Osteocyte (in vitro differentiated cells): ENCODE measurements at places on chromosomes 16 and 17. TPM values are rescaled to one million over a fixed set of nuclear protein-coding genes. Genes with fewer than 3 reads are reported as not detected.
A peak's percentile ranks its signal among the peaks of the same experiment; 100 is the strongest.

- no peaks in the 10 kb centered on the region for H3K27me3 ChIP-seq
- H3K4me1 ChIP-seq, result peaks cover 19% of the 10 kb centered on the region
- H3K4me3 ChIP-seq, result no peak overlapping the region
- no peak for DNase-seq
- H3K36me3 ChIP-seq, result no peaks in the 10 kb centered on the region
Observed at GRCh38 chr16:53988136-53988535, 284.2 kb downstream of the FTO start.

Gene MYH1
- not detected in 2 replicates for total RNA-seq

Gene ADGRG3
- total RNA-seq, result not detected in 2 replicates

Gene PRSS22
- total RNA-seq, result not detected in 2 replicates

DNA sequence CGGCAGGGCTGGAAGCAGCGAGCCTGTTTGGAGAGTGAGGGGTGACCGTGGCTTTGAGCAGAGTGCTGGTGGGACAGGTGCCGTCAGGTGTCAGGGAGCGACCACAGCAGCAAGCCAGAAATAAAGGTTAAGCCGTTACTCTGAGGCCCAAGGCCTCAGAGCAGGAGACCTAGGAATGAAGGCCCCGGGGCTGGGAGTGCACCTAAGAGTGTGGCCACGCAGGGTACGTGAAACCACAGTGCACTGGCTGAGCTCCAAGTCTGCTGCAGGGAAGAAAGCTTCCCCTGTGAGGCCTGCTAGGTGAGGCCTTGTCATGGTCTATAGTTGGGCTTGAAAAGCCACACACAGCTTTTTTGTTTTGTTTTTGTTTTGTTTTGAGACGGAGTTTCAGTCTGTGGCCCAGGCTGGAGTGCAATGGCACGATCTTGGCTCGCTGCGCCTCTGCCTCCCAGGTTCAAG lies 8.7 kb downstream of the CLUAP1 start:
- no peak overlapping the region for H3K27ac ChIP-seq
- H3K4me3 ChIP-seq, result no peak overlapping the region
- no peak for DNase-seq
- H3K4me1 ChIP-seq, result no peaks in the 10 kb centered on the region

Gene UMOD
- total RNA-seq, result not detected in 2 replicates

GRCh38 chr17:42000413-42001133 lies 16.7 kb downstream of the DNAJC7 start:
- H3K36me3 ChIP-seq, result peaks cover 19% of the 10 kb centered on the region
- DNase-seq, result no peak
- H3K27me3 ChIP-seq, result no peaks in the 10 kb centered on the region

GRCh38 chr17:72152387-72152929 lies 31.6 kb downstream of the SOX9 start:
- H3K27ac ChIP-seq, result no peak overlapping the region
- no peak overlapping the region for H3K4me3 ChIP-seq
- H3K27me3 ChIP-seq, result peaks cover 18% of the 10 kb centered on the region
- H3K36me3 ChIP-seq, result no peaks in the 10 kb centered on the region

Gene SLC13A2
- total RNA-seq, result not detected in 2 replicates

GRCh38 chr16:89044418-89045180 lies 49.1 kb upstream of the ACSF3 start:
- H3K36me3 ChIP-seq, result no peaks in the 10 kb centered on the region
- no peak overlapping the region for H3K4me3 ChIP-seq
- no peak for DNase-seq
- H3K4me1 ChIP-seq, result no peaks in the 10 kb centered on the region
- no peak overlapping the region for H3K27ac ChIP-seq

- H3K4me3 ChIP-seq, result no peak overlapping the region
- peaks cover 3% of the 10 kb centered on the region for H3K27me3 ChIP-seq
- no peak for DNase-seq
- H3K27ac ChIP-seq, result no peak overlapping the region
- peaks cover 20% of the 10 kb centered on the region for H3K4me1 ChIP-seq
Observed at GRCh38 chr17:79921411-79922115, 82.3 kb upstream of the CBX4 start.

DNA sequence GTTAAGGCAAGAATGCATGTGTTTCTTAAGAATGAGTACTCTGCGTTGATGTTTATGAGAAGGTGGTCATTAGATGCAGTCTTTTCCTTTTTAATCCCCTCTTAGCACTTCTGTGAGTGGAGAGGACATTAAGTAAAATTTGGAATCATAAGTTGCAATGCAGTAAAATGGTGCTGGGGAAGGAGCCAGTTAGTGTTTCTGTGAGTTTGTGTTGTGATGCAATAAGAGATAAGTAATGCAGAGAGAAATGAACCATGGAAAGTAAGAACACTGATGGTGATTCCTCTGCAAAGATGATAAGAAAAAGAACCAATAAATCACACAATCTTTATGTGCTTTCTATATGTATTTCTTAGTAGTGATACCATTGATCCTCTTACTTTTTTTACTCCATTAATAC lies 20.0 kb downstream of the ABHD15 start:
- no peak overlapping the region for H3K4me3 ChIP-seq
- DNase-seq, result no peak
- H3K36me3 ChIP-seq, result peaks cover 23% of the 10 kb centered on the region

DNA sequence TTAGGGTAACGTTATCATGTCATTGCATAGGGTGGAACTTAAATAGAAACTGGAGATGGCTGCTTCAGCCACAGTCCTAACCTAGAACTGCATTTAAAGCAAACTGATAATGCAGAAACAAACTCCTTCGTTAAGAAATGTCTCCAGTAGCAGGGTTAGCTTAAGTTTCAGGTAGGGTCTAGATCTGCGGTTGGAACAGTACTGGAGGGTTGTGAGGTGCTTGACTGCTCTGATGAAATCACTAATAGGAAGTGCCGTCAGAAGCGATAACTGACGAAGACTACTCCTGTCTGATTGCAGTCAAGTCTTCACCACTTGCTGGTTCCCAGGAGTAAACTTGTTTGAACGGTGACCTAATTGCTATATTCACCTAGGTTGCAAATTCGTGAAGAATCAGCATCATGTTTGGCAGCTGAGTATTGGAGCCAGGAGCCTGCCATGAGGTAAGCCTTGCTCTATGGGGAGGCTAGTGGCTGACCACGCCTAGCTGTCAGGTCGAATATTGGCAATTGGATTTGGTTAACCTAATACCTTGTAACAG lies 24.5 kb downstream of the TRPV2 start:
- H3K36me3 ChIP-seq, result peaks cover 22% of the 10 kb centered on the region
- peaks cover 43% of the 10 kb centered on the region for H3K4me1 ChIP-seq
- H3K27me3 ChIP-seq, result no peaks in the 10 kb centered on the region
- H3K27ac ChIP-seq, result peak overlapping the region; percentile 97
- peak overlapping the region; percentile 99 for H3K4me3 ChIP-seq
- no peak for DNase-seq

GRCh38 chr17:29109477-29110371 lies 66.8 kb downstream of the PIPOX start:
- no peak overlapping the region for H3K4me3 ChIP-seq
- peaks cover 24% of the 10 kb centered on the region for H3K36me3 ChIP-seq
- DNase-seq, result no peak
- H3K27me3 ChIP-seq, result no peaks in the 10 kb centered on the region
- no peak overlapping the region for H3K27ac ChIP-seq

GRCh38 chr17:46968896-46969295 lies 10.2 kb downstream of the RPRML start:
- no peak for DNase-seq
- H3K27me3 ChIP-seq, result peaks cover 59% of the 10 kb centered on the region
- H3K36me3 ChIP-seq, result no peaks in the 10 kb centered on the region
- no peaks in the 10 kb centered on the region for H3K4me1 ChIP-seq
- H3K4me3 ChIP-seq, result no peak overlapping the region
- H3K27ac ChIP-seq, result no peak overlapping the region

GRCh38 chr17:48593840-48594537 lies 410 bp upstream of the HOXB5 start:
- no peak overlapping the region for H3K27ac ChIP-seq
- no peak overlapping the region for H3K4me3 ChIP-seq
- H3K4me1 ChIP-seq, result peaks cover 13% of the 10 kb centered on the region
- H3K27me3 ChIP-seq, result peaks cover 97% of the 10 kb centered on the region
- no peak for DNase-seq
